Head of caudate nucleus (tissue), 42 donors: ENCODE measurements at places on chromosomes 13 and 19.
A peak's percentile ranks its signal among the peaks of the same experiment; 100 is the strongest.

DNA sequence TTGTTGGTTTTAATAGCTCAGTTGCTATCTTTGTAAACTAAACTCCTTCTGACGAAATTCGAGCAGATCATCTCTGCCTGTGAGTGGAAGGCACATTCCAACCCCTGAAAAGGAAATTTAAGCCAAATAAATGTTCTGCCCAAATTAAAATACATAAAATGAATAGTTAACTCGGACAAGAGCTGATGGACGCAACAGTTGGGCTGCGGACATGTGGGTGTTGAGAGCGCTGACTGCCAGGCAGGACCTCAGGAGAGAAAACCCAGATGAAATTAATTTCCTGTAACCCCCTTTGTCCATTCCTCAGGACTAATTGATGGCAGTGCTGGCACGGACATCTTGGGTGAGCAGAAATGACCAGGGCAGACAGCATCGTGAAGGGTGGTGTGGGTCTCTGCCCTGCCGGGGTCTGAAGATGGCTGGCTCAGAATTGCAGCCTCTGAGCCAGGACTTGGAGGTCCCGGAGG, 86.5 kb downstream of the TSHZ3 start:
- DNase-seq = no peak

DNA sequence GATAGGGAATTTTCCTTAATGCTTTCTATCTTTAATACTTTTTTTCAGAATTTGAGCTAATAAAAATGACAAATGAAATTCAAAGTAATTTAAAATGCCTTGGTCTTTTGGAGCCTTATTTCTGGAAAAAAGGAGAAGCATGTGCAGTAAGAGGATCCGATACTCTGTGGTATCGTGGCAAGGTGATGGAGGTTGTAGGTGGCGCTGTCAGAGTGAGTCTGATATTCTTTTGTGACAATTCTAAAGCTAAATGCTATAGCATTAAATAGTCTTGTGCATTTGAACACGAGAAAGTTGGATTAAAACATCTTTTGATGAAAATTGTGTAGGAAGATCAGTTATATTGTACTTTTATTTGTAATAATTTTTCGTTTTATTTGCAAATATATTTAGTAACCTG, 95.0 kb downstream of the RNF17 start:
- no peak for DNase-seq

GRCh38 chr13:20195801-20196200, 3.1 kb upstream of the GJB2 start:
- no peak for DNase-seq

- peak; percentile 64 for DNase-seq
These were observed 10.5 kb downstream of the PLEKHF1 start for GRCh38 chr19:29675650-29676186.

DNA sequence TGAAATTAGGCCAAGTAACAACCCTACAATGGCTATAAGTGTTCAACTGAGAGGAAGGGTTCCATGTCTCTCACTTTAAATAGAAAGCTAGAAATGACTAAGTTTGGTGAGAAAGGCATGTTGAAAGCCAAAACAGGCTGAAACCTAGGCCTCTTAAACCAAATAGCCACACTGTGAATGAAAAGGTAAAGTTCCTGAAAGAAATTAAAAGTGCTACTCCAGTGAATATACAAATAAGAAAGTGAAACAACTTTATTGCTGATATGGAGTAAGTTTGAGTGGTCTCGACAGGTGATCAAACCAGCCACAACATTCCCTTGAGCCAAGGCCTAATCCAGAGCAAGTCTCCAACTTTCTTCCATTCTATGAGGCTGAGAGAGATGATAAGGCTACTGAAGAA, 209.6 kb downstream of the KLF12 start:
- no peak for DNase-seq

DNA sequence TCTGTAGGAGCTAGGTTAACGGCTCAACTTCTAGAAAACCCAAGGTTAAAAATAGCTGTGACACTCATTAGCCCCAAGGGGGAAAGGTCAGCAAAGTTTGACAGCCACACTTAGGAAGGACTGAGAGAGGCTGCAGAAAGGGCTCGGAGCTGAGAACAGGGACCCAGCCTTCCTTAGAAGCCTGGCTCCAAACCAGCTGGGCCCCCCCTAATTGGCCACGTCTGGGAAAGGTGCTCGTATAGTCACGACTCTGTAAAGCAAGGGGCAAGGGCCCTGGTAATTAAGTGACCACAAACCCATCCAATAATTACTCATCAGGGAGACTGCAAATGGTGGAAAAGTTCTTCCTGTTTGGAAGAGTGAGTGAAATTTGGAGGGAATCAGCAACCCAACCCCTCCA, 90.5 kb downstream of the RNASEH2B start:
- DNase-seq = no peak

DNA sequence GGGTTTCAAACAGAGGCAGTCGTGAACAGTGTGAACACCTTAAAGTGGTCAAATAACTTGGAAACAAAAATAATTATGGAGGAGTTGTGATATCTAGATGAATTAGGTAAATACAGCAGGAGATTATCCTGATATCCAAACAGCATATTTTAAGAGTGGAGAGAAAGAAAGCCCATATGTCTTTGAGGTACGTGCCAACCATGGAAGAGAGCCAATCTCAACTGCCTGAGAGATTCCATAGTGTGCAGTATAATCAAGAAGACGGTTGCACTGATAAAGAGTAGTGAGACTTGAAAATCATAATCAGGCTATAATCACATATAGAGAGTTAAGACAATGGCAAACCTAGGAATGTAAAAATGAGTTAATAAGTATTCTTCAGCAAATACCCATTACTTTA, 472.8 kb upstream of the SLITRK5 start:
- no peak for DNase-seq

DNA sequence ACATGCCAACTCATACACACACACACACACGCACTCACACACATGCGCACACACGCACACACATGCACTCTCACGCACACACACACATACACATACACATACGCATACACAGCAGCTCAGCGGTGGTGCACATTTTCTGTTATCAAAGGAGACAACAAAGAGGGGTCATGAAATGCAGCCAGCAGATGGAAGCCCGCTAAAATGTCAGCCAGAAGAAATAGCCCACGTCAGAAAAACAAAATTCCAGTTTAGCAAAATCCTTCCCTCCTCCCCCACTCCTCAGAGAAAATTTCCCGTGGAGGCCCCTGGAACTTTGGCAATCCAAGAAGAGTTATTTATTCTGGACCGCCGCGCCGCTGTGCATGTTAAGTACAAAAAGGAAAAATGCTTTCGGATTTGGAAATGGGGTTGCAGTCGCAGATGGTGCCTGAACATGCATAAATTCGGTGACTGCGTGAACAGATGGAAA, 114.6 kb upstream of the VSTM2B start:
- no peak for DNase-seq

- DNase-seq = no peak
These were observed 1.8 kb downstream of the HOOK2 start for GRCh38 chr19:12773571-12773970.

GRCh38 chr13:41049480-41050440, 11.5 kb upstream of the WBP4 start:
- no peak for DNase-seq

GRCh38 chr19:5690955-5691821, 1.1 kb downstream of the RPL36 start:
- no peak for DNase-seq

DNA sequence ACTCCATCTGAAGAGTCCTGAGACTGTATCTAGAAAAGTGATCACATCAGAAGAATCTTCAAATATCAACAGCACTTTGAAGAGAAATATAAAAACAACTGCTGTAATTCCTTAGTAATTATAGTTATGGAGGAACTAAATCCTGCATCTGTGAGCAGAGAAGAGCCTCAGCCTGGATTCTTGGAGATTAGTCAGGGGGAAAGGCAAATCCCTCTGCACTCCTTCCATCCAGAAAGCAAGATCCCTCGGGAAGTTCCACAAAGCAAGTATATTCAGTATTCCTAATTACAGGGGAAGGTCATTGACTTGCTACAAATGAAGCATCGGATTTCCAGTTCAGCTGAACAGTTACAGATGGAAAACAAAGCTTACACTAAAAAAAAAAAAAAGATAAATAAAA, 256.6 kb upstream of the IPO5 start:
- no peak for DNase-seq

DNA sequence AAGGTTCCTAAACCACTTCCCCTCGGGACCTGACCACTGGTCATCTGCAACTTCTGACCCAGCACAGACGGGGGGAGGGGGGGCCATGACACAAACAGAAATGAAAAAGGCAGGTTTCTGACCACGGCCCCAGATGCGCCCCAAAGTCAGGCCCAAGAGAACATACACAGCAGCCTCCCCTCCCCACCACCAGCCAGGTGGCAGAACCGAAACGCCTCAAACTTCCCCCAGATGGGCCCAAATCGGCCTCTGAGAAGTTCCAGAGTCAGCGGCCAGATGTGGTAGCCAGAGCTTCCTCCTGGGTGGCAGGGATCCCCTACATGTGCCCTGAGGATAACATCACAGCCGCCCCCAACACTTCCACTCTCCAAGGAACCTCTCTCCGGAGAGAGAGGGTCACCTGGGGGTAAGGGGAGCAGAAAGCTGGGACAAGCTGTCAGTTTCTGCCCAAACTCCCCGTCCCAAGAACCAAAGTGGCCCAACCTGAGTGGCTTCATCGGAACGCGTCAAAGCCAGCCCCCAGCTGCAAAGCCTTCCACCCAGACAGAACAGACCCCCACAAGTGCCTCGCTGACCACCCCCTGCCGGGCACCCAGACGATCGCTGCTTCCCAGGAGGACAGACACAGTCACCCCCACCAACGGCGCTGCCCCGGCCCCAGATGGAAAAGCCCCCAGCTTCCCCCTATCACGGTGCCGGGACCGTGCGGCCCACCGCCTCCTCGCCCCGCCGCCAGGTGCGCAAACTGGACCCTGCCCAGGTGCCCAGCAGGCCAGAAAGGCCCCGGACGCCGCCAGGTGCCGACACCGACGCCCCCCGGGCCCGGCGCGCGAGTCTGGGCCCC, 800 bp downstream of the ELL start:
- DNase-seq = peak; percentile 47

DNA sequence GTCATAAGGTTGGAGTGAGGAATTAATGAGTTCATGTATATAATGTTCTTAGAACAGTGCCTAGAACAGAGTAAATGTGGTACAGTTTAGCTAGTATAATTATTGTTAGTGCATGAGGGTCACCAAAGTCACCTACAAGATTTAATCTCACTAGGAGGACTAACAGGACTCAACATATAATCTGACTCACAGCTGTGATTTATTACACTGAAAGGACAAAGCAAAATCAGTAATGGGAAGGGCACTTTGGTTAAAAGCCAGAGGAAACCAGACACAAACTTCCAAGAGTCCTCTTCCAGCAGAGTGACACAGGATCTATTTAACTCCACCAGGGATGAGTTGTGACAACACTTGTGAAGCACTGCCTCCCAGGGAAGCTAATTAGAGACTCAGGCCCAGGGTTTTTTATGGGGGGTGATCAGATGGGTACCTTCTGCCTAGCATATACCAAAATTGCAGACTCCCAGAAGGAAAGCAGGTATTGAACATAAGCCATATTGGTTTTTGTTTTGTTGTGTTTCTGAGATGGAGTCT, 341.2 kb upstream of the DACH1 start:
- DNase-seq = no peak

DNA sequence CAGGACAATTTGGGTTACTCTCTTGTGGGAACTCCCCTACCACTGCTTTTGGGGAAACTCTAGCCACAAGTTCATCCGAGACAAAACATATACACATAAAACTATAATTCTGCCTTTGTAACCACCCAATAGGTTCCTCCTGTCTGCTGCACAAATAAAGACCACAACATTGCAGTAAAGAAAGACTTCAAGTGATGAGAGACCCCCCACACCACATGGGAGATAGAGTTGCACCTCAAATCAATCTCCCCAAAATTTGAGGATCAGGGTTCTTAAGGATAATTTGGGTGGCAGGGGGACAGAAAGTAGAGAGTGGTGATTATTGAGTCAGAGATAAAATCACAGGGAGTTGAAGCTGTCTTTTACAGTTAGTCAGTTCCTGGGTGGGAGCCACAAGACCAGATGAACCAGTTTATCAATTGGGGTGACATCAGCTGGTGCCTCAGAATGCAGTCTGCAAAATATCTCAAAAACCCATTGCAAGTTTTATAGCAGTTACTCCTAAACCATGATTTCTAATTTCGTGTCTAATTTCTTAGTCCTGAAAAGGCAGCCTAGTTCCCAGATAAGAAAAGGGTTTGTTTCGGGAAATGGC, 1348.5 kb downstream of the PCDH9 start:
- DNase-seq = no peak

DNA sequence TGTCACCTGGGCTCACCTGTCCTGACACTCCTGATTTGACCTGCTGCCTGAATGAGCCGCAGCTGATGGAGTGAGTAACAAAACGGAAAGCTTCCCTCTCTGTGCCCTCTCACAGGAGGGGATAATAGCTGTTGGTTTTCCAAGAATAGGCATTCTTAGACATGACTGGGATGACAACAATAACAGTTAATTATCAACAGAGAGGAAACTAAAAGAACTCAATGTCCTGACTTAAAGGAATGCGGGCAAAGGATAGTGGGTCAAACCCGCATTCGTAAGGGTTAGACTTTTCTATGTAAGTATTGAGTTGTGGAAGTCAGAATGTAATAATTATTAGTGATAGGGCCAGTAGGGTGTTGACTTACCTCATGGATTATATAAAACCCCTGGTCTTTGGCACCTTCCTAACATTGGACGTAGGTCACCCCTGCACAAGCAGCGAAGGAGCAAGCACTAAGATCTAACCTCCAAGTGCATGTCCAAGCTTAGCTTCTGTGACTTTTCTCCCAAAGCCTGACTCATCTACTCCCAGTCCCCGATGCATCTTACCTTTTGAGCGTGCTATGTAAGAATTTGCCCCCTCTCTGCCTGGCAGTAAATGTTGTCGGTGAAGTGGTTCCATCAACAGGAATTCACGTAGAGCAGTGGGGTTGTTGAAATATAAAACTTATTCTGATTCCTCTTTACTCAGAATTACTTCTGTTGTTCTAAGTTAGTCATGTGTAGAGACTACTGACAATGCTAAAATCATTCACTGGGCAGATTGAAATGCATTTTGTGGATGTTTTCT, 442.3 kb downstream of the FGF9 start:
- no peak for DNase-seq

DNA sequence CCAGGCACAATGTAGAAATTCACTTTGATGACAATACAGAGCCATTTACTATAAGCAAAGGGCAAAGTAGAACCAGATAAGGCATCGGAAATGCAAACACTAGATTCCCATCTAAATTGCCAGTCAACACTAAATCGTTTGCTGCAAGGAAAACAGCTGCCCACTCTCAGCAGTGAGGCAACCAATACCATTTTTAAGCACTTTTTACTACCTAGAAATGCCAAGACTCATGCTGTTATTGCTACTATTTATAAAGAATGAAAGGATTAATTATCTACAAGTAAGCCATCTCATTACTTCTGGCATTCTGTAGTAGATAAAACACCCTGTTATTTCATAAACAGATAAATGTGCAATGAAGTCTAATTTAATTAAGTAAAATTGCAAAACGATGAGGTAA, 422.0 kb downstream of the FGF14 start:
- no peak for DNase-seq

GRCh38 chr19:52190487-52191293, 838 bp downstream of the PPP2R1A start:
- DNase-seq = peak; percentile 29

GRCh38 chr13:51524312-51524711, 60.0 kb upstream of the WDFY2 start:
- no peak for DNase-seq

GRCh38 chr19:8336072-8336569, 6.9 kb downstream of the KANK3 start:
- DNase-seq = no peak
